ENCODE measurements at places on chromosomes 13 and 19. TPM values are rescaled to one million over a fixed set of nuclear protein-coding genes. Genes with fewer than 3 reads are reported as not detected.

DNA sequence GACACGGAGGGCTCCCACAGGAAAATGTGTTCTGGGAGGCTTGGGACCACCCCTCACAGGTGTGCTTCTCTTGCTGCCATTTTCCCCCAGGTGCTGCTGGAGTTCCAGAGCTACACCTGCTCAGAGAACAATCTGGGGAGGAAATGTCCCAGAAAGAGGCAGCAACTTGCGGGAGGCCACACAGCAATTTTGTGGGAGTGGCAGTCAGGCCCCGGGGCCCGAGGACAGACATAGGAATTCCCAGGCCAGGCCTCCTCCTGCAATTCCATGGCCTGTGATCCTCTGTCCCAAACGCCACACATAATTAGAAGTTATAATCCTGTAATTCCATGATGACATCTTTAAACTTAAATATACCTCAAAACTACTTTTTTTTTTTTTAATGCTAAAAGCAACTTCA is 1.8 kb downstream of the RHPN2 start:
- no peak for DNase-seq

Gene ZNF57
- 0.58 TPM for total RNA-seq

Gene PABPC3
- not detected for total RNA-seq

GRCh38 chr13:95496485-95496884 is 56.0 kb upstream of the CLDN10 start:
- DNase-seq: no peak

DNA sequence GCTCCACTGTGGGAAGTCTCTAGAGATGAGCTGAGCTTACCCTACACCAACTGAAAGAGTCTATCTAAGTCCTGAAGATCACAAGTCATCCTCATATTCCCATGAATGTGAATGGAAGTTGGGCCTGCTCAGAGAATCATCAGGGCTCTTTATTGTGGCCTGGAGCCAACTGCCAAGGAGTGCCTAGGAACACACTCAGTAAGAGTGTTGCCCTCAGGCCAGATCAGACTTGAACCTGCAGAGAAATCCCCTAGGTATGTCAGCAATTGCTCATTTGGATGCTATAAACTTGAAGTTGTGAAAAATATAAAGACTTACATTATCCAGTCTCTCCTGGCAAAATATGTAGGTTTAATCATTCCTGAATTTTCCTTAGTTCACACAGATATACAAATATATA is 1070.2 kb downstream of the EFNB2 start:
- DNase-seq: no peak

GRCh38 chr13:51244637-51245405 is 22.6 kb downstream of the FAM124A start:
- no peak for DNase-seq

Gene OR4F17
- not detected for total RNA-seq

DNA sequence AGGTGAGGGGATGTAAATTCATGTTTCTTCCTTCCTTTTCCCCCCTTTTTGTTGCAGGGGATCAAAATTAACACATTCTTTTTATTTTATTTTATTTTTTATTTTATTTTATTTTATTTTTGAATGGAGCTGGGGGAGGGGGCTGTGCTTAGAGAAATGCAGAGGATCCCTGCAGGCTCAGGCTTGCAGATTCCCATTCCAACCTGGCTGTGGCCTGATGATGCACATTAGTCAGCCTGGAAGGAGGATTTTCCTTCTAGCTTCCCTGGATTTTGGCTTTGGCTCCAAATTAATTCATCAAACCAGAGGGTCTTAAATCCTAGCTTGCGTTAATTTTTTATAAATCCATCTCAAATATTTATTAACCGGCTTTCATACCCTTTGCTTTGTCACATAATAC is 67.0 kb downstream of the FREM2 start:
- no peak for DNase-seq

GRCh38 chr19:18097993-18098890 is 664 bp downstream of the MAST3 start:
- DNase-seq: no peak

Gene NCR1
- not detected for total RNA-seq

Gene KLK7
- total RNA-seq: not detected

DNA sequence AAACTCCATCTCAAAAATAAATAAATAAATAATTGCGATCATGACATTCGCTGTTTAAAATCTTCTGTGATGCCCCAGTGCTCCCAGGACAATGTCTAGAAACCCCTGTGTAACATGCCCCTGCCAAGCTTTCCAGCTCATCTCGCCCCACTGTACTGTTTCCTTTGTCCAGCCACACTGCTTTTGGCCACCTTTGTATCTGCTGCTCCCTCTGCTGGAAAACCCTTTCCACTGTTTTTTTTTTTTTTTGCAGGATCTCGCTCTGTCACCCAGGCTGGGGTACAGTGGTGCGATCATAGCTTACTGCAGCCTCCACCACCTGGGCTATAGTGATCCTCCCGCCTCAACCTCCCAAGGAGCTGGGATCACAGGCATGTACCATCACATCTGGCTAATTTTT is 7.5 kb downstream of the PLAUR start:
- DNase-seq: no peak

- no peak for DNase-seq
Observed at GRCh38 chr13:110643768-110644421, 28.6 kb downstream of the NAXD start.

Gene KLK1
- not detected for total RNA-seq

GRCh38 chr13:28597641-28598040 is 61.3 kb upstream of the POMP start:
- DNase-seq: no peak

GRCh38 chr19:35828692-35829301 is 16.2 kb upstream of the PRODH2 start:
- peak; percentile 50 for DNase-seq

Gene MUC16
- total RNA-seq: not detected

Gene LYPD3
- total RNA-seq: 2.6 TPM

Gene MEDAG
- not detected for total RNA-seq

GRCh38 chr13:99014522-99014921 is 36.7 kb upstream of the DOCK9 start:
- DNase-seq: no peak

DNA sequence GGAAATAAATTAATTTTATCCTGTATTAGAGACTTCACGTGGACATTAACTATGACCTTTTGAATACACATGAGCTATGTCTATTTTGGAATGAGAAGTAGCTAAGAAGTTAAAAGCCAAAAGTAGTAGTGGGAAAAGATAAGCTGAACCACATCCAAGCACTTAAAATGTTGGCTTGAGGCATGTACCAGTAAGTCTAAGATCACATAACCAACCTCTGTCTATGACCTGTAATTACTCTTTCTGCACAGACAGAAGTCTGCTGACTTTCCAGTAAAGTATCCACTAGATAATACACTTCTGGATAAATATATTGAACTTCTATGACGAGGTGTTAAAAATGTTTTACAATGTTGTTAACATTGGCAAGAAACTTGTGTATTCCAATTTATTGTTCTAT is 68.7 kb downstream of the LIG4 start:
- no peak for DNase-seq

Gene C19orf73
- total RNA-seq: 0.71 TPM

Gene RASAL3
- total RNA-seq: not detected

DNA sequence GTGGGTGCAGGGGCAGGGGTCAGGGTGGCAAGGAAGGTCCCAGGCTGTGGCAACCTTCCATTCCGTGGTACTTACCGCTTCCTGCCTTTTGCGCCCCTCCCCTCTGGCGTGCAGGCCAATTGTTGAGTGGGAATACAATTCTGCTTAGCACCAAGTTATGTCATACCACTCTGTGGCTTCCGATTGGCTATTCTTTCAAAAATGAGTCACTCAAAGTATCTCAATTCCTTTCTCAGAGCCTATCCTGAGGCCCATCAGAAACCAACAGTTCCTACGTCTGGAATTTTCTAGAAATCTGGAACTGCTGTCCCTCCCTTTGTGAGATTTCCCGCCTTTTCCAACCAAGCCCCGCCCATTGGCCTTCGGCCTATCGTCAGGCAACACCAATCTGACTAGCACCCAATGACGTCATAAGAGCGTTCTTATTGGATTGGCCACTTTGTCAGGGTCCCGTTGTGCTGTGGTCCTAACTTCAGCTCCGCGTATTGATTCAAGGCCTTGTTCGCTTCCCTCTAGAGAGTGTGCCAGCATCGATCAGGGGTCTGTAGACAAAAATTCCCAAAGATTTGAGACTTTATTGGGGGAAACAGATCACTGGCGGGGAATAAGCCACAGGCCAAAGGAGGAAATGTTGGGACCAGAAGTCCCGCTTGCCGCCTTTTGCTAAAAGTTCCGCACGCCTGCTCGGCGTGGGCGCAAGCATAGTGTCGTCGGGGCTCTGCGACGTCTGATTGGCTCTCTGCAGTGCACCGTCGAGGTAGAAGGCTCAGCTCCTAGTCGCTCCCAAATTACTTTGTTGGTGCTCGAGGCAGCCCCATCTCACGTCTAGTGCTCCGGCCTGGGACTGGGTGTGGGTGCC is 11.7 kb downstream of the NTN5 start:
- peak; percentile 95 for DNase-seq

- no peak for DNase-seq
Observed at GRCh38 chr19:14106840-14107239, 10.7 kb downstream of the PRKACA start.

- no peak for DNase-seq
Observed at GRCh38 chr13:98504371-98504963, 72.4 kb downstream of the STK24 start.

DNA sequence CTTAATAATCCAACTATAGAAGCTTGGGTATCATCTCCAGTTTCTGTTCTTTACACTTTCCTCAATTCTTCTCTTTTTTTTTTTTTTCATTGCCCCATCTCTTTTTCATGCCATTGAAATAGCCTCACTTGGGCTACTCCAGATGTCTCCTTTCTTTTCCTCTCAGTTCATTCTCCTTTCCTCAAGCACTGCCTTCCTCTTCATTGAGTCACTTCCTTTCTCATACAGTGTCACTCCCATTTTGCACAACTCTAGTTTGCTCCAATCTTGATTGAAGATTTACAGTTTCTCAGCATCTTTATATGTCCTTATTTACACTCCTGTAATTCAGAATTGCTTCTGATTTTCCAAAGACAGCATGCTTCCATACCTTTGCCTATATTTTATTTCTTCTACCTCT is 61.3 kb downstream of the IPO5 start:
- no peak for DNase-seq

GRCh38 chr19:39499932-39500331 is 1.2 kb downstream of the DLL3 start:
- DNase-seq: no peak

Gene PSG3
- not detected for total RNA-seq

DNA sequence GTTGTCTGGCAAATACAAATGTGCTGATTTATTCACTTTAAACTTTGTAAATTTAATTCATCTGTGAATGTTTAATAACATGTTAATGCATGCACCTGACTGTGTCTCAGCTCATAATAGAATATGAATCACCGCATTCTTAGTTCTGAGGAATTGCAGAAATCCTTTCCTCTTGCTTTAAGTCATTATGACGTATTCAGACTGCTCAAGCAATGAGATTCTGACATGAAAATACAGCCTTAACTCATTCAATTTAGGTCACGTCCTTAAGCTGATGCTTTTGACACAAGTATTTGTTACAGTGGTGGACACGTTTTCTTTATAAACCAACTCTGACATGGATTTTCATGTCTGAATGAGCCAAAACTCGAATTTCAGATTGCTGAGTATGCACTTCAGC is 541.0 kb upstream of the KLF12 start:
- DNase-seq: no peak

Gene DIAPH3
- 9.3 TPM for total RNA-seq

DNA sequence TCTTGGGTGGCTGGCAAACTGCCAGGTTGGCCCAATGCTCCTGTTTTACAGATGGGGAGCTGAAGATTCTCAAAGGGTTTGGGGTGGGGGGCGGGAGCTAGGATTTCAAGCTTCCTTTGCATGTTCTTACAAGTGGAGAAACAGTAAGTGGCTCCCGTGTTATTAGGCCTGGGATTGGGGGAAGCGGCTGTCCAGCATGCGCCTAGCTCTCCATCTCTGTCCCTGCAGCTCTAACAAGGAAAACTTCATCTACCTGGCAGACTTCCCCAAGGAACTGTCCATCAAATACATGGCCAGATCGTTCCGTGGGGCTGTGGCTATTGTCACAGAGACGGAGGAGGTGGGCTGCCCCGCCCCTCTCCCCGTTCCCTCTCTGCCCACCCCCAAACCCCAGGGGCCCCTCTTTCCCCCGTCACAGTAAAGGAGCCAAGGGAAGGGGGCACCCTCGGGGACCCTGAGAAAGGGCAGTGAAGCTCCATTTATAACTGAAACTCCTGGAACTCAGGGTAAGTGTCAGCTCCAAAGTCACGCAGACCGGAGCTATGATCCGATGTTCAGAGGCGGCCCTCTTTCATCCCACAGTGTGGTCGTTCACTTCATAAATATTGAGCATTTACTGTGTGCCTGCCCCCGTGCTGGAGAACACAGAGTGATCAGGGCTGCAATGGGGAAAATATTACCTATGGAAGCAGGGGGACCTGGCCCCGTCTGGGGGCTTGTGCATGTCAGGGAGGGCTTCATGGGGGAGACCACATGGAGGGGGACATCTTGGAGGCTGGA is 14.9 kb upstream of the PSMD8 start:
- DNase-seq: no peak

DNA sequence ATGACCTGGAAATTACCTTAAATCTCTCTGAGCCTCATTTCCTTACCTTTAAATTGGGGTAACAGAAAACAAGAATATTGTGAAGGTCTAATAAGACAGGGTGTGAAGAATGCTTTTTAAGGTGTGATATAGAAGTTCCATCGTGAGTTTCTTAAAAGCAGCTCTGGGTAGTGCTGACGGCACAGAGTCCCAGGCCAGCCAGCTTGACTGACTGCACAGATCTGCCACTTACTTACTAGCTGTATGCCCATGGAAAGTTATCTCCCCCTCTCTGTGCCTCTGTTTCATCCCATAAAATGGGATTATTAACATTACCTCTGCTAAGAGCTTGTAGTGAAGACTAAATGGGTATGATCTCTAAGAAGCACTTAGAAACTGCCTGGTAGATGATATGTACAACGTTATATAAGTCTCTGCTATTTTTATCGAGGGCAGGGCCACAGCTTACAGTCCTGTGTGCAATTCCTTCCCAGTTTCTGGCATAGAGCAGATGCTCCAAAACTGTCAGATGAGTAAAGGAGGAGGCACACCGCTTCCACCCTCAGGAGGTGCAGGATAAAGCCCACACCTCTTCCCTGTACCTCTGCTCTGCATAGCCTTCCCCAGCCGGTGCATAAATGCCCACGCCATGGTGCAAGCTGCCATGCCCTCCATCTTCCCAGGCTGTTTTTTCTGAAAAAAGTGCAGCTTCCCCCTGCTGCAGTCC is 99.6 kb downstream of the MBNL2 start:
- DNase-seq: no peak

Gene CRLF1
- 51.0 TPM for total RNA-seq

Measured in Caki2 (cell line).